Gastrocnemius medialis (tissue), 4 donors: ENCODE measurements at places on chromosomes 11 and 22.

- no peak for DNase-seq
- no peaks in the 10 kb centered on the region for H3K4me1 ChIP-seq
Measured at GRCh38 chr11:11335043-11335442, 18.0 kb downstream of the CSNK2A3 start.

DNA sequence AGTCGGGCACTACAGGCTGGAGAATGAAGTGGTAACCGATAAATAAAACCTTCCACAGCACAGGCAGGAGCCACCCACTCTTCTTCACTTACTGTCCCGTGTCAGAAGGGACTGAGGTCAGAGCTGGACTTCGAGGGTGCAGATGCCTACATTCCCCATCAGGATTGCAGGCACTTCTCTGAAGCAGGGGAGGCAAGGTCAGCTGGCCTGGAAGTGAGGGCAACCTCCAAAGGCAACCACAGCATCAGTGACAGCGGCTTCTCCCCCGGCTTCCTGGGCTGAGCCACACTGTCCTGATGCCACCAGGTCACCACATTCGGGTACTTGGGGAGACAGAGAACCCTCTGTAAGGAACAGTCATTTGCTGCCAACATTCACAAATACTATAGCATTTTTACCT lies 22.7 kb downstream of the TCIRG1 start:
- peaks cover 56% of the 10 kb centered on the region for H3K36me3 ChIP-seq
- no peak overlapping the region for H3K27ac ChIP-seq
- H3K4me3 ChIP-seq: no peak overlapping the region
- DNase-seq: no peak
- H3K27me3 ChIP-seq: no peaks in the 10 kb centered on the region

DNA sequence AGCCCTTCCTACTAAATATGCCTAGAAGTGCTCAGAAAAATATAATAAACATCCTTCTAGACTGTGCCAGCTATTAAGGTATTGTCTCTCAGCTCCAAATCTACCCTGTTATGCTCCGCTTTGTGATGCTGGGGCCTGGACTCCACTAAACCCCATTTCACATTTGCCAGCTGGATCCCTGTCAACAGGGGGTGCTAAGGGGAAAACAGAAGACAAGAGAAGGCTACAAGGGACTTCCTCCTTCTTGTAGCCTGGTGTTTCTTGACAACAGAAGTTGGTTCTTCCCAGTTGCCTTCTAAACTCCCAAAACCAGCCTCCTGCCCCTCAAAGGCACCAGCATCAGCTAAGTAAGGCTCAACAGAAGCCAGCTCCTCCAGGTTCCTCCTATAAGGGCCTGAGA lies 5.2 kb downstream of the NUMA1 start:
- no peak overlapping the region for H3K4me3 ChIP-seq
- no peak for DNase-seq
- peaks cover 20% of the 10 kb centered on the region for H3K4me1 ChIP-seq
- no peak overlapping the region for H3K27ac ChIP-seq

DNA sequence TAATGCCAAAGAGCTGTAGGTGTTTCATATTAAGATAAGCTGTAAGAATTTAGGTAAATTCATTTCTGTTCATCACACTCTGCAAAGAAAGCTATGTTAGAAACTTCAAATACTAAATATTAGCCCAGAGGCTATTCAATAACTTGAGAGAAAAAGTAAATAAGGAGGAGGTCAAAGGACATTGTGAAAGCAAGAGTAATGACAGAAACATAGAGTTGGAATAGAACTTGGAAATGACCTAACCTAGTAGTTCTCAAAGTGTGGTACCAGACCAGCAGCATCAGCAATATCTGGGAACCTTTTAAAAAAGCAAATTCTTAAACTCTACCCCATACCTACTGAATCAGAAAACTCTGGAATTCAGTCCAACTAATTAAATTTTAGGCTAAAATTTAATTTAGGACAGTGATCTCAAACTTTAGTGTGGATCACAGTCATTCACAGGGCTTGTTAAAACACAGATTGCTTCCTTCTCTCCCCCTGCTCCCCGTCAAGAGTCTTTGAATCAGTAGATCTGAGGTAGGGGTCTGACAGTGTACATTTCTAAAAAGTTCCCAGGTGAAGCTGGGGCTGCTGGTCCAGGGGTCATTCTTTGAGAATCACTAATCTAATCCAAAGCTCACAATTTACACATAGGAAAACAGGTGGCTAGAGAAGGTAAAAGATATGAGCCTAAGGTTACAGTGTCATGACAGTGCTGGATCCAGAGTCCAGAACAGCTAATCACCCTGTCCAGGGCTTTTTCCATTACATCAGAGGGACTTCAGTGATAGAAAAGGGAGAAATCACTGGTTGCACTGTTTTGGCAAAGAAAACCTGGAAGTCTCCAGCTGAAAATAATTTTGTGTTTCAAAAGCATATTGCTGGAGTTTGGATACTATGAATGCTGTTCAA lies 241.1 kb downstream of the SOX6 start:
- H3K27me3 ChIP-seq: no peaks in the 10 kb centered on the region
- peaks cover 64% of the 10 kb centered on the region for H3K4me1 ChIP-seq
- H3K4me3 ChIP-seq: no peak overlapping the region
- peak overlapping the region; percentile 11 for H3K27ac ChIP-seq

DNA sequence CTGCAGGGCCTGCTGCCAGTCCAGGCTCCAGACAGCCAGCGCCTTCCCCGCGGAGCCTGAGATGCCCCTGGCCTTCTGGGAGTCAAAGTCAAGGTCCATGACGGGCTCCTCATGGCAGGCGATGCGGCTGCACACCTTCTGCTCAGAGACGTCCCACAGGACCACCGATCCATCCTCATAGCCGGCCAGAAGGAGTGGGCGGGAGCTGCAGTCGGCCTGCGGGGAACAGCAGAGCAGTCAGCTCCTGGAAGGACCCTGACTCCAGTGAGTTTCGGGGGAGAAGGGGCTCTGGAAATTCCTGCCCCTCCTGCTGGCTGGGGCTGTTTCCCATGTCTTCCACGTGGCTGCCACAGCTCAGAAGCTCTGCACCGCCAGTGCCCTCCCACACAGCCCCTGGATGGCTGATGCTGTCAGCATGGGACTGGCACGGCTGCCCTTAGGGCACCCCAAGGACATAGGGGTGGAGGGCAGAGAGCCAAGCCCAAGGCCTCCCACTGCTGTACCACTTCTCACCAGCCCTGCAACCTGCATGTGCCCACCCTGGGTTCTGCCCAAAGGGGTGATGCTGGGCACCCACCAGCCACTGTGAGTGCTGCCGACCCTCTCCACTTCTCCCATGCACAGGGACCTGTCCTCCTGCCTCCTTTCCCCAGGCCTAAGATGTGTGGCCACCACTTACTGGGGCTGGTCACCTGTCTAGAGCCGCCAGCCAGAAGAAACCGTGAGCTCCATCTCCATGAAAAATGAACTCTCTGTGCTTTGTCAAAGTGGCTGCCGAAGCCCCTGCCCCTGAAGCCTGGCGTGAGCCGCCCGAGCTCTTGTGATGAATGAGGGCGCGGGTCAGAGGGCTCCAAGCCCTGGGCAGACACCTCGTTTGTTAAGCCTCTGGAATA lies 41.7 kb downstream of the TBX1 start:
- H3K4me1 ChIP-seq: peaks cover 26% of the 10 kb centered on the region
- no peaks in the 10 kb centered on the region for H3K27me3 ChIP-seq
- no peak overlapping the region for H3K27ac ChIP-seq
- DNase-seq: no peak
- H3K4me3 ChIP-seq: no peak overlapping the region
- H3K36me3 ChIP-seq: no peaks in the 10 kb centered on the region
